Mesothelial cell of epicardium (in vitro differentiated cells): ENCODE measurements at places on chromosomes 5 and 9.

- DNase-seq = no peak
Observed at GRCh38 chr5:22541037-22541436, 312.1 kb downstream of the CDH12 start.

DNA sequence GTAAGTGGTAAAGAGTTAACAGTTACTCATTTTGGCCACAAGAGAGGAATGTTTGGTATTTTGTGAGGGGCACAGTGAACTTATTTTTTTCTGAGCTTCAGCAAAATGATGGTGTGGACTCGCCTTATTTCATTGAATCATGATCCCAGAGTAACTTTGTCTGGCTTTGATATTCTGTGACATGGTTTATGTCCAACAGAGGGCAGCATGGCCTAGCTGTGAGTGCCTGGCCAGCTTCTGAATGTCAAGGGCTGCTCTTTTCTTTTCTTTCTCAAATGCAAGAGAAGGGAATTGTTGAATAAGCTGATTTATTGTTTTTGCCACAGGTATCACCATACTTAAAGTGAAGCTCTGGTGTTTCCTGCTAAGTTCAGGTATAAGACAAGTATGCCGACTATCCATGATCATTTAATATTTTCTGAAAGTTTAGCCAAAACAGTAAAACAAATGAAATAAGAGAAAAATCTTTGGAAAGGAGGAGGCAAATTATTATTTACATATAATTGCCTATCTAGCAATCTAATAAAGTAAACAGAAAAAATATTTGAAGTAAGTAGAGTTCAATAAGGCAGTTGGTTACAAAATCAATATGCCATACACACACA lies 31.7 kb downstream of the MRPL22 start:
- peak; percentile 44 for DNase-seq

DNA sequence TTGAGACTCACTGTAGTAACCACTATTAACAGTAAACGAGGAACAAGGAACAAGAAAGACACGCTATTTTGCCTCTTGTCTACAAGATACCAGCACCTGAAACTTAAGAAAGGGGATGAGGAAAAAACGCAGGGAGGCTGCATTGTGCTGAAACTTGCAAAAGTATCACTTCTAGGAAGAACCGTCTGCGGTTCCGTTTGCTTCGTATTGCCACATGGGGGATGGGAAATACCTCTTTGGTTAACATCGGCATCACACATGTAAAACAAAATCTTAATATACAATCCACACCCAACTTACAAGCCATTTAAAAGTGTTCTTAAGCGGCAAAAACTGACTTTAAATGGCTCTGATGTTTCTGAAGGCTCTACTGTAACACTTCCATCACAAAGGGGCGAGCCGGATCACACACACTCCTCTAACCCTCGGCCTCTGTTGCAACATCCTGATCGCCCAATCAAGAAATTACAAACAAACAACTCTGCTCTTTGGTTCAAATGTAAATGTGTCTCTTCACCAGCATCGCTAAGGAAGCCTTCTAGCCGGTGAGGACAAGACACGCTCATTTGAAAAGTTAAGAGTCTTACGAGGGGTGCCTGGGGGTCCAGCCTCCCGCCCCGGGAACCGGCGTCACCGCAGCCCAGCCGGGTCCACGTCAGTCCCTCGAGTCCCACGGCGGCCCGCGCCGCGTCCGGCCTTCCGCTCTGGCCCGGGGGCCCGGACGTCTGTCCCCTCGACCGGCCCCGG lies 621 bp downstream of the SEC16A start:
- peak; percentile 50 for DNase-seq

GRCh38 chr5:153777681-153778581 lies 260.8 kb downstream of the FAM114A2 start:
- no peak for DNase-seq

DNA sequence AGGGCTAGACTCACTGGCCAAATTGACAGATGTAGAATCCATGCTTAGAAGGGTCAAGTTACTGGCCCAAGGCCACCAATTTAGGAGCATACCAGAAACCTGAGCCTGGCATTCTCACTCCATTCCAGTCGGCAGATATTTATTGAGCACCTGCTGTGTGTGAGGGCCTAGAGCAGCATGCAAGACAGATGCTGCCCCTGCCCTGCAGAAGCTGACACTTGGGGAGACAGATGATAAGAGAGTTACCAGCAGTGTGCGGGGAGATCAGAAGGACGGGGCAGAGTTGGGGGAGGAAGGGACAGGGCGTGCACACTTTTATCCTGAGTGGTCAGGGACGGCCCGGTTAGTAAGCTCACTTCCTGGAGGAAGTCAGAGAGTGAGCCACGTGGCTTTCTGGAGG lies 111.5 kb upstream of the RAPGEF1 start:
- DNase-seq = no peak

DNA sequence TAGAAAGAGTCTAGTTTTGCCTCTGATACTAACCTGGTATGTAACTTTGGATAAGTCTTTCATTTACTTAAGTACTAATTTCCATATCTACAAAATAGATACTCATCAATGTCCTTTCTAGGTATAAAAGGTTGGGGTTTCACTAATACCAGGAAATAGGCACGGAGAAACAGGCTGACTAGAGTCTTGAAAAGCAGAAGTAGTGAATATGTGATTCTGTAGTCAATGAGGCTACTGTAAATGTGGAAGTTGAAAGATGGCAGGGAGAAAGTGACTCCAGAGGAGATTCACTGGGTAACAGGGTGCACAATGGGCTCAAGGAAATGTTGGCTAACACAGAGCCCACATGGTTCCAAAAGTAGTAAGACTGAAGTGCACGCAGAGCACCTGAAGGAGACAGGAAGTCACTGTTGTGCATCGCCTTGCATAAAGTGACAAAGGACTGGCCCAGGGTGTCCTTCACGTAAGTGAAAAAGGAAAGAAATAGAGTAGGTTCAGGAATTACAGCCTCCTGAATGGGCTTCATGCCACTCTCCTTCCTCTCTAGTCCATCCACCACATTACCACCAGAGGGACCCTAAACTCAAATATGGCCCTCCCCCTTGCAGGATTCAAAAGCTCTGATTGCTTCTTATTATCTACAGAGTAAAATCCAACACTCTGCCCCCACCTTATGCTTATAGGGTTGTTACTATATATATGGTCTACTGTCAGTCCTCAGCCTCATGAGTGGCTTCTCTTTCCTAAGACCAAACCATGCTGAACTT lies 288.0 kb upstream of the SMARCA2 start:
- DNase-seq = no peak

GRCh38 chr9:101307051-101307450 lies 77.8 kb downstream of the BAAT start:
- no peak for DNase-seq

DNA sequence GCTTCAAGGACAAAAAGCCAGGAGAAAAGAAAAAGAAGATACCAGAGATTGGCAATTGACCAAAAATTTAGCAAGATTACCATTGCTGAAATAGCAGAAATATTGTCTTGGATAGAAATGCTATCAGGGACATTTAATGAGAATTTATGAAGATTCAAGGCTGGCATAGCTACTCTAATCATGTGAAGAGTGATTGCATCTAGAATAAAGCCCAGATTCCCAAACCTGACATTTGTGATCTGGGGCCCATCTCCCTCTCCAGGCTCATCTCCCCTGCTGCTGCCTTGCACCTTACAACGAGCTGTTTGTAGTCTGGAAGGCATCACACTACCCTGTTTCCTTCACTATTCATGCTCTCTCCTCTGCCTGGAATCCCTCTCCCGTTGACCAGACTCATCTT lies 114.5 kb downstream of the C9orf152 start:
- DNase-seq = no peak

- DNase-seq = no peak
Observed at GRCh38 chr5:98031926-98032325, 741.5 kb upstream of the RGMB start.

DNA sequence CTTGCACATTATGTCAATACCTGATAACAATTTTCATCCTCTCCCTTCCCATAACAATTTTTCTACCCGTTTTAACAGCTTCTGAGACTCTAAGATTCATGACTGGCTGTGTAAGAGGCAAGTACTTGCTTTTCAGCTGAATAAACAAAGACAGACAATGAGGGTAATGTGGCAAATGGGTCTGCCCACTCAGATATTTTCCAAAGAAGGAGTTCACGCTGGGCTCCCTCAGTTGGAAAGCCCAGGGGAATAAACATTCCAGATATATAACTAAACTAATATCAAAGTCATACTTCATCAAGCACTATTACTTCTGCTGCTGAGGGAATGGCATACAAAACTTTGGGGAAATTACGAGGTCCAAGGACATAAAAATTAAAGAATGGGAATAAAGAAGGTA lies 24.4 kb downstream of the MEGF9 start:
- no peak for DNase-seq

- peak; percentile 29 for DNase-seq
Observed at GRCh38 chr5:135312255-135312935, 86.6 kb downstream of the MACROH2A1 start.

- no peak for DNase-seq
Observed at GRCh38 chr5:126920291-126920690, 110.1 kb downstream of the MARCHF3 start.

GRCh38 chr5:78268356-78268755 lies 26.1 kb downstream of the AP3B1 start:
- no peak for DNase-seq

DNA sequence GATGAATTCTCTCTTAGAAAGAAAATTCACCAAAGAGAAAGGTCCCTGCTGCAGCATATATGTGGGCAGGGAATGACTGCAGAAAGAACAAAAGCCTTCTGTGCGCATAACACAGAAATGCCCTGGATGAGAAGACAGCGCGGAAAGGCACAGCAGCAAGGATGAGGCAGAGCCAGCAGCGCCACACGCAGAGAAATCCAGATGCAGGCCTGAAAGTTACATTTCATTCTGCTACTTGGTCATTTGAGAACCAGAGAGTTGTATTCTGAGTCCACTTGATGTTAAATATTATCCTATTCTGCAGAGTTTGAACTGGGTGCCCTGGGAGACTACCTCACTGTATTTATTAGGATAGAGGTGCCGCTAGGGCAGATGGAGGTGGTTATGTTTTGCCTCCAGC lies 68.5 kb downstream of the GLDC start:
- DNase-seq = no peak
